ENCODE measurements at places on chromosomes 6 and 20.
A peak's percentile ranks its signal among the peaks of the same experiment; 100 is the strongest.

- no peak for DNase-seq
These were observed 305.6 kb downstream of the NRN1 start for GRCh38 chr6:5701174-5701573.

DNA sequence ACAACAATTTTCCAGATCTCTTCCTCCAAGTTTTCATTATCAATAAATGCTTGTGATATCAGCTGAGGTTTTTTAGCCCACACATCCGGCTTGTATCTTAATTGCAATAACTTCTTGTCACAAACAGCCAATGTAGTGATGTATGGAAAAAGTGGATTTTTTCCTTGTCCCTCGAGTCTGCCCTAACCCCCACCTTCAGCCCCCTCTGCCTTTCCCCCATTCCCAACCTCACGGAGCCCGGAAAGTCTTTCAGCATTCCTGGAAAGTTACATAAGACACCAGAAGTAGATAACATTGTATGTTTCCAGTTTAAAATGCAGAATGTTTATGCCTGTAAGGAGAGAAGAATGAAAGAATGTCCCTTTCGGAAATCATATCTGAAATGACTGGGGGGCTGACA is 179.2 kb upstream of the PHACTR1 start:
- DNase-seq, result no peak

GRCh38 chr6:29524444-29525310 is 34.9 kb downstream of the UBD start:
- no peak for DNase-seq

DNA sequence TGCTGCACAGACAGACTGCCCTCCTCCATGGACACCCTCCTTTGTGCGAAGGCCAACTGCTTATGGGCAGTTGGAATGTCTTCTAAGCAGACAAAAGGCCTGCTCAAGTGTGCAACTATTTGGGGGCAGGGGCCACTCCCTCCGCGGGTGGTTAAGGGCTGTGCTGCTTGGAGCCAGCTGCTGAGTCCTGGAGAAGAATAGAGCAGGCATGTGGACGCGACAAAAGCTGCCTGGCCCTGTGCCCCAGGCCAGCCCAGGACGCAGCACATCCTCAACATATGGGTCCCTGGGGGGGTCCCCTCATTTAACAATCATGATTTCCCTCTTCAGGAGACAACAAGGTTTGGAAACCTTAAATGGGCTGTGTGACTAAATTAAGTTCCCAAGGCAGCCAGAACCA is 45.5 kb upstream of the ENTPD6 start:
- DNase-seq, result no peak

DNA sequence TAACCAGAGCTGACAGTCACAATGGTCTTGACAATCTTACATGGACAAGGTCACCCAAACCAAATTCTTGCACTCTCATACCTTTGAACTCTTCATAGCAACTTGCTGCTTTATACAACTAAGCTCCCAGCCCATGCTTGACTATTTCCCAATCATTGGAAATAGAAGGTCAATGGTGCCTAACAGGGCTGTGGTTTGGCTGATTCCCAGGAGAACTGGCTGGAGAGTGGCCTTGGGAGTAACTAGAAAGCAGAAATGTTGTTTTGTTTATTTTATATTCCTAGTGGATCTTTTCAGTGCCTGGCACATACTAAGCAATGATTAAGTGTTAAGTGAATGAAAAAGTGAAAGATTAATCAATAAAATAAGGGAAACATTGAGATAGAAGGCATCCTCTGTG is 3.0 kb downstream of the SPINT4 start:
- no peak for DNase-seq

DNA sequence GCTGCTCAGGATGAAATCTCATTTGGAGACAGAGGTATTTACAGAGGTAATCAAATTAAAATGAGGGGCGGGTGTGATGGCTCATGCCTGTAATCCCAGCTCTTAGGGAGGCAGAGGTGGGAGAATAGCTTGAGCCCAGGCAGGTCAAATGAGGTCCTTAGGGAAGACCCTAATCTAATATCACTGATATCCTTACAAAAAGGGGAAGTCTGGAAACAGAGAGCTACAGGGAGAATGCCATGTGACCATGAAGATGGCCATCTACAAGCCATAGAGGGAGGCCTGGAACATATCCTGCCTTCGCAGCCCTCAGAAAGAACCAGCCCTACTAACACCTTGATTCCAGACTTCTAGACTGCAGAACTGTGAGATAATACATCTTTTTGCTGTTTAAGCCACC is 8.3 kb downstream of the MTCL3 start:
- DNase-seq, result no peak

- DNase-seq, result peak; percentile 74
These were observed 412 bp downstream of the TRIB3 start for GRCh38 chr20:380763-381580.

- DNase-seq, result no peak
These were observed 21.1 kb downstream of the TPD52L1 start for GRCh38 chr6:125174626-125175025.

DNA sequence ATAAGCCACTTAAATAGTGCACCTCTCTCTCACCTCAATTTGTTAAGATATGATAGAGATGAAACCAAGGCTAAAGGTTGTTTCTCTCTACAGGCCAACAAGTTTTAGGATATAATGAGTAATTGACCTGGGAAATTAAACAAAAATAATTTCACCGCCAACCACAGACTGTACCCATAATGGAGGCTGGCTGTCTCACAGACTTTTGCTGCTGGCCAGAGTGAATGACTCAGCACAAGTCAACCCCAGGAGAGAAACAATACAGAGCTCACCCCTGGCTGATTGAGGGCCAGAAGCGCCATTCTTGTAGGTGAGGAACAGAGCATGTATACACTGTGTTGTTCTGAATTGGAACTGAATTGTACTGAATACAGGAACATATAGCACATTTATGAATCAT is 99.9 kb downstream of the CAP2 start:
- peak; percentile 88 for DNase-seq

GRCh38 chr20:62405108-62405980 is 1.7 kb downstream of the CABLES2 start:
- DNase-seq, result peak; percentile 69

DNA sequence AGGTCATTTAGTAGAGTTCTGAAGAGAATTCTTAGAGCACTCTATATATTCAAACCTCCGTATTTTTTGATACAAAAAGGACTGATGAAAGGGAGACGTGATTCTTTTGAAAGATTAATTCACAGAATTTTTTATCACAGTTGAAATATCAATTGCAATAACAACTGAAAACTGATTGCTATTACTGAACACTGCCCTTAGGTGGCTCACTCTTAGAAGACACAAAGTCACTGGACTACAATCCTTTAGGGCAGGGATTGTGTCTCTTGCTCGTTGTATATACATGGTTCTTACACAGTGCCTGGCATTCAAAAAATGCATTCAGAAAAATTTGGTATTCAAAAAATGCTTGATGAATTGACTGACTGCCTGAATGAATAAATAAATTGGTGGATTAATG is 17.1 kb upstream of the CALHM6 start:
- DNase-seq, result peak; percentile 61

DNA sequence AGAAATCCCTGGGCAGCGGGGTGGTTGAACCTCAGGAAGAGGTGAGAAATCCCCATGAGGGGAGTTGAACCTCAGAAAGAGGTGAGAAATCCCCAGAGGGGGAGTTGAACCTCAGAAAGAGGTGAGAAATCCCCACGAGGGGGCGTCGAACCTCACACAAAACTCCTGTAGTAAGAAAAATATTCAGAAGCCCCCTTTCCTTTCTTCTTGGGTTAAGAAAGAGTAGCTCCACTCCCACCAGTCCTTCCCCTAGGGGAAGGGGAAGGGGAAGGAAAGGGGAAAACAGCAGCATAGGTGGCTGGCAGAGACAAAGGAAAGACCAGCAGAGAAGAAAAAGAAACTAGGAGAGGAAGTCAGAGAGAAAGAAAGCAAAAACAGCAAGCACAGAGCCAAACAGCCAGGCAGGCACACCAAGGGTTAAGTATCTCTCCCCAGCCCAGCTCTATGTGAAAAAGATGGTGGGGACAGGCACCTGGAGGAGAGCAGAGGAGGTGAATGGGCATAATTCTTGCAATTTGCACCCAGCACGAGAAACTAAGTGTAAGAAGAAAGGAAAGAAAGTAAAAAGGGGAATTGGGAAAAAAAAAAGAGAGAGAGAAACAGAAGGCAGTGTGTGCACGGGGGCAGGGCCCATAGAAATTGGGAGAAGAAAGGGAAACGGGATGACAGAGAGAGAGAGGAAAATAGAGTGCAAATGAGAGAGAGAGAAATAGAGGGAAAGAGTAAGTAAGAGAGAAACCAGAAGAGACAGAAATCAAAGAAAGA is 88.2 kb downstream of the PLG start:
- DNase-seq, result peak; percentile 1

GRCh38 chr6:73204252-73204651 is 21.0 kb downstream of the KHDC1L start:
- no peak for DNase-seq

GRCh38 chr6:32447932-32448331 is 8.2 kb downstream of the HLA-DRA start:
- no peak for DNase-seq

Data from ELR (cell line).